NCI-H1092 treated with DMSO at 0.1 percent for 48 hours (cell line): ENCODE measurements at places on chromosomes 5 and 9.
A peak's percentile ranks its signal among the peaks of the same experiment; 100 is the strongest.

DNA sequence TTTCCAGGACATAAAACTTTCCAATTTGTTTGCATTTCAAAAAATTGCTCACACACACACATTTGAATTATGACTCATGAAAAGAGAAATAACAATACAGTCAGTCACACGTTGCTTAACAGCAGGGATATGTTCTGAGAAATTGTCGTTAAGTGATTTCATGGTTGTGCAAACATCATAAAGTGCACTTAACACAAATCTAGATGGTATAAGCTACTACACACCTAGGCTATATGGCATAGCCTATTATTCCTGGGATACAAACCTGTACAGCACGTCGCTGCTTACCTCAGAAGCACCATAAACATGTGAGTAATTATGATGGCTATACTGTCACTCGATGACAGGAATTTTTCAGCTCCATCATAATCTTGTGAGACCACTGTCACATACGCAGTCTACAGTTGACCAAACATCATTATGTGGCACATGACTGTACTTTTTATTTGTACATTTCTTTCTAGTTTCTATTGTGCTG is 378.2 kb downstream of the ACTL7B start:
- peak; percentile 4 for DNase-seq

GRCh38 chr5:6484446-6484845 is 35.8 kb downstream of the UBE2QL1 start:
- DNase-seq, result no peak

DNA sequence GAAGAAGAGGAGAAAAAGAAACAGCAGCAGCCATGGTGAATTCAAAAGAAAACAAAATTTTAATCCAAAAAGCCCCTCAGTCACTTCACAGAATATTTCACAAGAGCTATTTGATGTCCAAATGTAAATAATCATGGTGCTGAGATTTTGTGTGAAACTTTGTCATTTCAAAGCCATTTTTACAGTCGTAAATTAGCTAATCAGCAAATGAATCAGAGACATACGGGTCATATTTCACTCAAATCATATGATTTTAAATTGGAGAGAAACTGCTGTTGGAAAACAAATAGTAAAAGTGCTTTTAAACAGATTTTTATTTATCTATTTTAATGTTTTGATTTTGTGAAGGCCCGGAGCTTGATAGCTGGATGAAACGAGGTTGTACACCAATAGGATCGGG is 101.4 kb upstream of the SMIM23 start:
- no peak for DNase-seq

DNA sequence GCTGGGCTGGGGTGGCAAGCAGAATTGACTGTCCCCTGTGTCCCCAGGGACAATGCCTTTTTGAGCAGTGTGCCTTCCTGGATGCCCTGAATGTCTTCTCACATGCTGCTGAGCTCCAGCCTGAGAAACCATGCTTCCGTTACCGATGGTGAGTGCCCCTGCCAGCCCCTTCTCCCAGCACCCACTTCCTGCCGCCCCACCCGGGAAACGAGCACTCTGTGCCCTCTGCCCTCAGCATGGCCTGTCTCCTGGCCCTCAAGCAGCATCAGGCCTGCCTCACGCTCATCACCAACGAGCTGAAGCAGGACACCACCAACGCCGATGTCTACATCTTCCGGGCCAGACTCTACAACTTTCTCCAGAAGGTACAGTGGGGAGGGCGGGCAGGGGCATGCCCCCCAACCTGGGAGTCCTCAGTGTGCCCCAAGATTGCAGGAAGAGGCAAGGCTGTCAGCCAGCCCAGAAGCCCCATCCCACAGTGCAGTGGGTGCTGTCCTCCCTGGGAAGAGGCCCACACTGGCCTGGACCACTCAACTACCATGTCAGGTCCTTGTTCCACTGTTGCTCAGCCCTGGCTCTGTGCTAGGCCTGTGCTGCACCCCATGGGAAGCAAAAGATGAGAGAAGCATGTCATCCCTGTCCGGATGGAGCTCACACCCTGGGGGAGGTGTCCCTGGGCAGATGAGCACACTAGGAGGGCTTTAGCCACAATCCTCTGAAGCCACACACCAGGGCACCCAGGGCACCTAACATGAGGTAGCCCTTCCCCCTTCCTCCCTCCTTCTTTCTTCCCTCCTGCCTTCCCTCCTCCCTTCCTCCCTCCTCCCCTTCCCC is 4.4 kb downstream of the TTC16 start:
- no peak for DNase-seq

- no peak for DNase-seq
These were observed 66.1 kb downstream of the FBXL17 start for GRCh38 chr5:108315829-108316228.

DNA sequence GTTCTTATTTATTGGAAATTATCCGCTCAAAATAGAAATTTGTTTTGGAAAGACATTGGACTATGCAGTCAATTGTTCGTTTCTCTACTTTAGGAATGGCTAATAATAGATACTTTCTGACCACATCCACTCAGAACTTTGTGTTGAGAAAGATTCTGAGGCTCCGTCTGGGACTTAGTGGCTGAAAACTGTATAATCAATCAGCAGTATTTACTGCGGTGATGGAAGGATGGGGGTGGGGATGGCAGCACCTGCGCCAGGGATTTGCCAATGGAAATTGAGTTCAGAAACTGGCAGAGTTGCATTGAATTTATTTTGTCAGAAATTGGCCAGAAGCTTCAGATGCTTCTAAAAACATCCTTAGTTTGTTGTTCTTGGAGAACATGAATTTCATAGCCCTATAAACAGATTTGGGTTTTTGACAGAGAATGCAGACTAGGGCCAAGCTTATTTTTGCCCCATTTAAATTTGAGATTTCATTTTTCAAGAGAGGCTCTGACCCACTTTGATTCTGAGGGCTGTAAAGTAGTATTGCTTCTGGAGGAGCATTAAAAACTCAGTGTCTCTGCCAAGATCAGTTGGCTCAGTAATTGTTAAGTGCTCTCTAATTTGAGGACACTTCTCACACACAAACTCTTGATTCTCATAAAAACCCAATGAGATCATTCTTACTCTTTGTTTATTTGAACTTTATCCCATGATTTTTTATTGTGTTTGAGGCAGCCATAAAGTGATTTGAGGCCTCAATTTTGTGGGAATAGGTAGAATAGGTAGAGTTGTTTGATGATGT is 215.1 kb downstream of the CD180 start:
- peak; percentile 47 for DNase-seq

DNA sequence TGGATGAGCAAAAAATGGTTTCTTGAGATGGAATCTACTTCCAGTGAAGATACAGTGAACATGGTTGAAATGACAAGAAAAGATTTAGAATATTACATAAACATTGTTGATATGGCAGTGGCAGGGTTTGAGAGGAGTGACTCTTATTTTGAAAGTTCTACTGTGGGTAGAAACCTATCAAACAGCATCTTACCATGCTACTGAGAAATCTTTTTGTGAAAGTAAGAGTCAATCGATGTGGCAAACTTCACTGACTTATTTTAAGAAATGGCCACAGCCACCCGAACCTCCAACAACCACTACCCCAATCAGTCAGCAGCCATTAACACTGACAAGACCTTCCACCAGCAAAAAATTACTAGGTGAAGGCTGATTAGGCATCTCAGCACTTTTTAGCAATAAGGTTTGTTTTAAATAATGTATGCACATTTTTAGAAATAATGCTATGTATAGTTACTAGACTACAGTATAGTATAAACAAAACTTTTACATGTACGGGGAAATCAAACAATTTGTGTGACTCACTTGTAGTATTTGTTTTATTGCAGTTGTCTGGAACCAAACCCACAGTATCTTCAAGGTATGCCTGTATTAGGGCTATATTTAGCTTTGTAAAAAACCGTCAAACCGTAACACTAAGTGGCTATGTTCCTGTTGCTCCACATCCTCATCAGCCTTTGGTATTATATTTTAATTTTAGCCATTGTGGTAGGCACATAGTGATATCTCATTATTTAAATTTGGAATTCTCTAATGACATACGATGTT is 30.6 kb upstream of the ADAMTS6 start:
- DNase-seq, result no peak

DNA sequence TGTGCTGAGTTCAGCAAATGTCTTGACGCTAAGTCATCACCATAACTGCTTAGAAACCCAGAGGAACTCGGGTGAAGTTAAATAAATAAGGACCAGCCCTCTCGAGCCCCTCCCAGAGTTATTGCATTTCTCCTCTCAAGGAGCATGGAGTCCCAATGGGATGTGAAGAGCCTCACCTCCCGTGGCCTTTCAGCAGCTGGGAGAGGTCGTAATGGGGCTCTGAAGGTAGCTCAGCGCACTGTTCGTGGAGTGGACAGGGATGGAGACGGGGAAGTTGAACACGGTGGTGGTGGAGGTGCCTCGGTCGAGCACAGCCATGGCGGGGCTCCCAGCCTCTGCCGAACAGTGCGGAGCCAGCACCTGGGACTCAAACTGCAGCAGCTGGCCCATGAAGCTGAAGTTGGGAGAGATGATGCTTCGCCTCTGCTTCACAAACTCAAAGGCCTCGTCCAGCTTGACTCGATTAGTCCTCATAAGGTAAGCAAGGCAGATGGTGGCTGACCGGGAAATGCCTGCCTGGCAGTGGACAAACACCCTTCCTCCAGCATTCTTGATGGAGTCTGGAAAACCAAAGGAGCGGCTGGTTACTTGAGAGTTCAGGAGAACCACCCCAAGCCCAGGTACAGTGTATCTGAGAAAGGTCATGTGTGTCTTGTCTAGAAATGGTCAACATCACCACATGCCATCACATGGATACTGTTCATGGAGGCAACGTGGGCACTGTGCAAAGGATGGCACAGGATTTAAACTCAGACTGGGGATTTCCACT is 2.2 kb downstream of the DUSP1 start:
- no peak for DNase-seq

GRCh38 chr5:75616371-75616881 is 5.2 kb downstream of the ANKDD1B start:
- DNase-seq, result no peak

DNA sequence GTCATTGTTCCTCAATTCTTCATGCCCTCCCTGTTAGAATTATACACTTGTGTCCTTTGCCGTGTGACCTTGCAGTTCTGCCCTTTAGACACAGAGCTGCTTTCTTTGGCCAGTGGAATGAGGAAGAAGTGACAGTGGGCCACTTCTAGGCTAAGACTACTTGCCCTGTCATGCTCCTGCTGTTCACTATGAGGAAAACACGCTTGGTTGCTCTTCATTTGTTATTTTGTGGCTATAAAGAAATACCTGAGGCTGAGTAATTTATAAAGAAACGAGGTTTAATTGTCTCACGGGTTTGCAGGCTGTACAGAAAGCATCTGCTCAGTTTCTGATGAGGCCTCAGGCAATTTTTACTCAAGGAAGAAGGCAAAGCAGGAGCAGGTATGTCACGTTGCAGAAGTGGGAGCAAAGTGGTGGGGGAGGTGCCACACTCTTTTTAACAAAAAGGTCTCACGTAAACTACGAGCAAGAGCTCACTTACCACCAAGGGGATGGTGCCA is 279.1 kb upstream of the DMAC1 start:
- no peak for DNase-seq
